Thyroid gland (tissue), 4 donors: ENCODE measurements at places on chromosomes 2 and 18. TPM values are rescaled to one million over a fixed set of nuclear protein-coding genes. Genes with fewer than 3 reads are reported as not detected.

DNA sequence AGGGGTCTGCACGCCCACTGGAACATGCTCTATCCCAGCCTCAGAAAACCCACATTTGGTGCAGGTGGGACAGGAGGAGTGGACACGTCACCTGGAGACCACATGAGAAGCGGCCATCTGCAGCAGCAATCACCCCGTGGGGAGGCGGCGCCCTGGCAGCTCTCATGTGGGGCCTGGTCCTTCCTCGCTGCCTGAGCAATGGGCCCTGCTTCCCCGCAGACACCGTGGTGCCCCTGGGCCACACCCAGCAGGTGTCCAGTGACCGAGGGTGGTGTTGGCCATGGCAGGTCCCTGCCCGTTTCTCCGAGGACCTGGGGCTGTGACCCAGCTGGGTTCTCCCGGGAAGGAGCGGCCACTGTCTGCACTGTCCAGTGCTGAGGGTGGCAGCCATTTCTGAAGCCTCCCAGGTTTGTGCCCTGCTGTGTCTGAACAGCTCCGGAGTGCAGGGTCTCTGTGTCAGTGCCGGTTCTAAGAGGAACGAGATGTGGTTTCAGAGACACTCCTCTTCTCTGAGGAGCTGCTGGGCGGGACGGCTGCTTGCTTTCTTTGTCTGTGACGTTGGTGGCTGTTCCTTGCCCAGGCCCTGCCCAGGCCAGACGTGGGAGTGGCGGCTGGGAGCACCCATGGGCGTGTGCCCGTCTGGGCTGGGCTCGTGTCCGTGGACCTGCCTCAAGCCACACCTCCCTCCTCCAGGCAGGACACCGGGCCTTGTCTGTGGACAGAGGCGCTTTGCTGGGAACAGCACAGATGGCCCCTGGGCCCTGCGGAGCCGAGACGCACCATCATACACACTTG is 44.8 kb downstream of the NFATC1 start:
- no peak for DNase-seq

INHBB gene
- total RNA-seq, result 27.5 TPM

DNA sequence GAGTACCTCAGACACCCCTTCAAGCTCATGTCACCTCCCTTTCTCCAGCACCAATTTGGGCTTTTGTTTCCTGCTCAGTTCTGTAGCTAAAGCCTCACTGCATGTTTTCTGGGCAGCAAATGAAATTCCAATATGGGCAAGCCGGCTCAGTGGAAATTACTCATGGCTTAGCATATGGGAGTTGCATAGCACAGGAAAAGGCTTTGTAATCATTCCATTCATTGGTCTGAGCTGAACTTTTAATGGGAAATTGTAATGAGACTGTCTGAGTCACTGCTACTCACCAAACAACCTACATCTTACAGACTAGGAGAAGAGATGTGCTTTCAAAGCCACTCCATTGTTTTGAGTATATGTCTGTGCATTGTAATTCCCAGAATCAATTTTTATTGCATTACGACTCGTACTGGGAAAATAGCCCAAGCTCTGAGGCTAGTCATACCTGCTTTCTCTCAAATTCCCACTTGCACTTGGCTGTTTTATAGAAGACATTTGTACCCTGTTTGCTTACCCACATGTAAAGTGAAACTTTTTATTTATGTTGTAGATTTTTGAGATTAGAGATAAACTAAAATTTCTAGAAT is 139.5 kb upstream of the LRATD1 start:
- no peak for DNase-seq

- DNase-seq, result no peak
Measured at GRCh38 chr2:179524809-179525339, 260.2 kb upstream of the SESTD1 start.

- no peak for DNase-seq
Measured at GRCh38 chr2:240424341-240425235, 10.9 kb upstream of the GPC1 start.

STPG4 gene
- total RNA-seq, result not detected

OTOS gene
- total RNA-seq, result 4.3 TPM
